ENCODE measurements at places on chromosomes 7 and 10.

- no peak for DNase-seq
Observed at GRCh38 chr10:131270461-131271190, 40.9 kb downstream of the TCERG1L start.

- DNase-seq, result no peak
Observed at GRCh38 chr7:129262324-129262723, 37.5 kb downstream of the AHCYL2 start.

GRCh38 chr10:70827086-70827757 lies 11.5 kb downstream of the SGPL1 start:
- DNase-seq, result no peak

DNA sequence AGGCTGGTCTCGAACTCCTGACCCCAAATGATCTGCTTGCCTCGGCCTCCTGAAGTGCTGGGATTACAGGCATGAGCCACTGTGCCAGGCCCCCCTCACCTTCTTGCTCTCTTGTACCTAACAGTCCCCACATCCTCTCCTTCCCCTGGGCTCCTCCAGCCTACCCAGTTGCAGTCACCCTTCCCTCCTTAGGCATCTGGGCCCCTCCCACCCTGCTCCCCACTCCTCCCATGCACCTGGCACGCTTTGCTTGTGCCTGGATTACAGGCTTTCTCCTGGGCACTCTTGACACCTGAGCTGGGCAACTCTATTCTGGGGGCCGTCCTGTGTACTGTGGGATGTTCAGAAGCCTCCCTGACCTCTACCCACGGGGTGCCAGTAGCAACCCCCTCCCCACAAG lies 3.0 kb downstream of the CLDN15 start:
- no peak for DNase-seq

DNA sequence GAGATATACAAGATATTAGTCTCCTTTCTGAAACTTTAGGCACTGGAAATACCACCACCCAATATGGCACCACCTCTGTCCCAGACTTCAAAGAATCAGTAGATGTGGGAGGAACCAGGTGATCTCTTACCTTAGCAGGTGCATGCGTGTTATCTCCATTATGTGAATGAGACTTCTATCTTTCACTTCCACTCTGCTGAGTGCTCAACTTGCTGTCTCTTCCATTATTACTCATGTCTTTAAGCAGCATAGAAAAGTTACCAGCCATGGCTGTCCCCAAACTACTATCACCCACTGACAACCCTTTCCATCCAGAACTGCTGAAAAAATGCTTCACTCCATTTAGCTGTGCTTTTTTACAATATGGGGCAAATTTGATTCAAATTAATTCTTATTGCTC lies 101.5 kb upstream of the PRSS1 start:
- DNase-seq, result no peak

GRCh38 chr7:120221666-120222065 lies 51.3 kb upstream of the KCND2 start:
- no peak for DNase-seq

- no peak for DNase-seq
Observed at GRCh38 chr7:106053109-106053508, 59.0 kb downstream of the SYPL1 start.

GRCh38 chr7:51038573-51038972 lies 255.9 kb upstream of the GRB10 start:
- no peak for DNase-seq

DNA sequence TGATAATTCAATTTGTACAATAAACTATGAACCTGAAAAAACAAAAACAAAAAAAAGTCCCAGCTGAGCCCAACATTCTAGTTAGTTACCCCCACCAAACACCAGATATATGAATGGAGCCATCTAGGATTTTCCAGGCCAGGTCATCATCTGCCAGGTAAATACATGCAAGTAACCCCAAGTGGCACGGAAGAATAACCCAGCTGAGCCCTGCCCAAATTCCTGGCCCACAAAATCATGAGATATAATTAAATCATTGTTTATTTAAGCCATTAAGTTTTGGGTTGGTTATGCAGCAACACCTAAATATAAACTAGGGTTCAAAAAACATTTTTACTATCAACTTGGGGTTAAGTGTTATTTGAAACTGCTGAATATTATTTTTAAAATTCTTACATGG lies 19.0 kb downstream of the PARD3 start:
- no peak for DNase-seq

GRCh38 chr10:70833601-70834000 lies 17.9 kb downstream of the SGPL1 start:
- DNase-seq, result no peak

- no peak for DNase-seq
Observed at GRCh38 chr7:93165447-93165846, 17.3 kb upstream of the SAMD9L start.

DNA sequence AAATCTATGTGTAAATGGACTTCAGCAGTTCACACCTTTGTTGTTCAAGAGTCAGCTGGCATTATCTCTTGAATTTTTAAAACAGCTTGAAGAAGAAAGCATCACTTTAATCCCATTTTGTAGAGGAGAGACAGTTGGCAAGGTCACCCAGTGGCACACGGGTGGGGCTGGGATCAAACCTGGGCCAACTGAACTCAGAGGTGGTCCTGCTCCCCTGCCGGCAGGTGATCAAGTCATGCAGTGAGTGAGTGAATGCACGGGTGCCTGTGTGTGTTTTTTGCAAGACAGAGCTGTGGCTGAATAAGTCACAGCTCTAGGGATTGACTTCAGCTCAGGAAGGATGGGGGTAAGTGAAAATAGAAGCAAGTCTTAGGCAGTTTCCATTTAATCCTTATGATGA lies 9.5 kb downstream of the GHRHR start:
- DNase-seq, result no peak

DNA sequence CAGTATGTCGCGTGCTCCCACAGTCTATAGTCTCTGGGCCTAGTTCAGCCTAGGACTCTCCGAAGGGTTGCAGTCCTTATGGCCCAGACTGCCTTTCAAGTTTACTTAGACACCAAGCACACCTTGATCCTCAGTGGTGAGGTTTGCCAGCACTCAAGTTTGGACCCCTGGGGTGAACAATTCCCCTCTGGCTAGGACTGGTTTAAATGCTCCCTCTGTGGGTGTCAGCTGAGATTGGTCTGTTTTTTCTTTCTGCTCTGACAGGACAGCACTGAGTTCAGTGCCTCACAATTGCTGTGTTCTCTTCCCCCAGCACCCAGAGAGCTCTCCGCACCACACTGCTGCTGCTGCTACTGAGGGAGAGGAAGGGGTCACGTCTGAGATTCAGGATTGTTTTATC lies 31.9 kb upstream of the AGR3 start:
- DNase-seq, result no peak

DNA sequence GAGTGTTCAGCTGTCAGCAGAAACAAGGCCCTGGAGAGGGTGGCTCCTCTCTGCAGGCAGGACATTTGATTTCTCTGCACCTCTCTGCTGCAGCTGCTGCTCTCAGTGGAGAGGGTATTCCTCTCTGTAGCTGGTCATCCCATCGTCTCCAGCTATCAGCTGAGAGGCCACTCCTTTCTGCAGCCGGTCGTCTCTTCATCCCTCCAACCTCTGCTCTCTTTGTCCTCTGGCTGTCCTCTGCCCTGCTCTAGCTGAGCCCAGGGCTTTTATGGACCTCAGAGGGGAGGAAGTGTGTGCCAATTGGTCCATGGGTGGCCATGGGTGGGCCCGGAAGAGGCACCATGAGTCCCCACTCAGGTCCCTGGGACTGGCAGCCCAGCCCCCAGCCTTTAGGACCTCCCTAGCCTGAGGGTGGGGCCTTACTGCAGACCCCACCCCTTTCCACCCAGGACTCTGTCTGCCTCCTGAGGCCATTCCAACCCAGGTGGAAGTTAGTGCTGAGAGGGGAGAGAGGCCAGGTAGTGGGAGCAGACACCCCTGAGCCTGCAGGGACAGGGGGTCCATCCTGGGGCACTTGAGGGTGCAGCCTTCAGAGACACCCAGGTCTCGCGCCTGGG lies 26.2 kb upstream of the CDCA7L start:
- DNase-seq, result no peak

DNA sequence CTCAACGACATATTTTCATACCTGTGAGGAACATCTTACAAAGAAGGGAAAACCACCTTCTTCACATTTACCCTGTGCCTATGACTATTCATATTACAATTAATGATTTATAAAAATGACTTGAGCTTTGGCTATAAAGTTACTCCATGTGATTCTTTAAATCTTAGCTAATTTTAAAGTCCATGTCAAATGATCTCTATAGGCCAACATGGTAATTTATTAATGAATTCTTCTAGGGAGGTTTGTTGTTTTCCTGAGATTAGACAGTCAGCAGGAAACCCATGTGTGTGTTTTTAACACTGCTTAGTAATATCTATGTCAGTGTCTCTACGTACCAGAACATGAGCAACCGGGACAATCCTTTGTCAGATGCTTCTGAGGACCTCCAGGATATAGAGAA lies 307.3 kb downstream of the IPMK start:
- no peak for DNase-seq

DNA sequence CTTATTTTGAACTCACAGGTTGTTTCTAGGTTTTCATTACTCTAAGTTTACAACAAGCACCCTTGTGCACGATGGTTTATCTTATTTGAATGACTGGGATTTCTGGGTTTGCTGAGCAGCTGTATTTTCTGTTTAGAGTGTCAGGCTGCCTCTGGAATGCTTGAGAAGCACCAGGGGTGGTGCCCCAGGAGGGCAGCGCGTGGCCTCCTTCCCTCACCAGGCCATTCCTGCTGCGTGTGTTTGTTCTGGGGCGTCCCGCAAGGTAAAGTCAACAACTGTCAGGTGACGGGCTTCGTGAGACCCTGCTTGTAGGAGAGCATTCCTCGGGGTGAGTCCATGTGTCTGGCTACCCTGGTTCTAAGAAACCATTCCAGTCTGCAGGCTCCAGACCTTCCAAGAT lies 54.9 kb downstream of the FAM171A1 start:
- DNase-seq, result no peak

GRCh38 chr10:46223064-46223480 lies 63.7 kb upstream of the ANTXRL start:
- DNase-seq, result peak; percentile 42

DNA sequence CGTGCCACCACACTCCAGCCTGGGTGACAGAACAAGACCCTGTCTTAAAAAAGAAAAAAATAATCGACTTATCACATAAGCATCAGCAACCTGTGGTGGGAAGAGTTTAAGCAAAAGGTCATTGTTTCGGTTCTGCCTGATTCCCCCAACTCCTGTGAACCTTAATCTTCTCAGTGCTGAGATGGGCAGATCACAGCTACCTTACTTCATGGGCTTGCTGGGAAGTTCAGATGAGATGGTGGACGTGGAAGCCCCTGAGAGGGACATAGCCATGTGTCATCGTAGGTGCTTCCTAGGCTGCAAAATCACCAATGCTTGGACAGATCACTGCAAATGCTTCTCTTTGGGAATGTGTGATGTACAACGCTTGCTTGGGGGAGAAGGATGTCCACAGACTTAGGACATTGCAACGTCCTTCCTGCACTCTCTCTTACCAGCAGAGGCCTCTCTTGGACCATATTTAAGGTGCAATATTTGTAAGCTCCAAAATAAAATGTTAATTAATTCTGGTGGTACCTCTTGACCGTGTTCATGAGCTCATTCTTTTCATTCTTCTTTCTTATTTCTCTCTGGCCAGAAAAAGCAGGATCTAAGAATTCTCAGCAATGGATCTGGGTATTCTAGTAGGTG lies 8.6 kb downstream of the GJD4 start:
- no peak for DNase-seq

DNA sequence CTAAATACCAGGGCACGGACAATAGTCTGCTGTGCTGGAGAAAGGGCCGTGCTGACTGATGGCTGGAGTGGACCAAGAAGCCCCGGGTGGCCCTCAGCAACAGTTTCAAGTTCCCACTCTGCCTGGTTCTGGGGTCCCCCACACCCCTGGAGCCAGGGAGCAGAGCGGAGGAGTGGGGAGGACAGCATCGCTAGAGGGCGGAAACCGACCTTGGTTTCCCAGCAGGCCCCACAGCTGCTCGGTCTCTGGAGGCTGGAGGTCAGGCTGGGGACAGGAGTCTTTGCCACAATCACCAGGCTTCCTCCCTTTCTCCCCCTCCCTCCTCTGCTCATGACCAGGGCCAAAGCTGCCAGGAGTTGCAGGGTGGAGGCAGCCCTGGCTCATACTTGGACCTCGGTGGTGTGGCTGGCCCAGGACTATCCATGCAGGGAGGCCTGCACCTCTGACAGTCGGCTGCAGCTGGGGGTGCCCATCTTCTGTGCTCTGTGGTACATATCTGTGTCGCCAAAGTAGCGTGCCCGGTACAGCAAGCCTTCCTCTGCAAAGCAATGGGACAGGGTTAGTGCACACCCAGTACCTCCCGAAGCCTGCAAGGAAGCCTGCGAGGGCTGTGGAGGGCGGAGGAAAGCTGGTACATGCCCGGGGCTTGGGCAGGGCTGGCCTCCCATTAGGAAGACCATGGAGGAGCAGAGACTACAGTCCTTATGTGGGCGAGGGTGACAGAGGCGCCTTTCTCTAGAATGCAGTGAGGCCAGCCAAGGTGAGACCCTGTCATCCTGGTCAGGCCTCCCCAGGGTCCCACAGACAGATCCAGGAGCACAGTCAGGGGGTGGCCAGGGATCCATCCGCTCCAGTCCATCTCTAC lies 19.1 kb downstream of the DNAJB12 start:
- DNase-seq, result peak; percentile 61

- DNase-seq, result no peak
Observed at GRCh38 chr7:3494947-3495346, 193.9 kb downstream of the SDK1 start.

- no peak for DNase-seq
Observed at GRCh38 chr10:96513305-96513697, 425 bp downstream of the TLL2 start.

- DNase-seq, result no peak
Observed at GRCh38 chr10:26524161-26524896, 86.2 kb downstream of the APBB1IP start.

- DNase-seq, result no peak
Observed at GRCh38 chr7:15402436-15403136, 159.2 kb downstream of the AGMO start.

DNA sequence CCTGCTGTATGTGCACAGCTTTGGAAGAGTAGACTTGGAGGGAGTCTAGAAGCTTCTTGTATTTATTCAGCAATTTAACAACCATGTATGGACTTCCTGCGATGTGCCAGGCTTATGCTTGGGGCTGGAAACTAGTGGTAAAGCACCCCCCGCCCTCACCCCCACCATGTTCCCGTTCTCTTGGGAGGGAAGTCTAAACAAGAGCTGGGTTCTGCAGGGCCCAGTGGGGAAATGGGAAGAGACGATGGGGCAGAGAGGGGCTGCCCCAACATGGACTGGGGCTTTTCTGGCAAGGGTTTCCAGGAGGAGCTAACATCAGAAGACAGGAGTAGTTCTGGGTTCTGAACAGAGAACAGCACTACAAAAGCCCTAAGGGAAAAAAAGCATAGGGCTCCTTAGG lies 8.0 kb downstream of the RASSF4 start:
- DNase-seq, result no peak

DNA sequence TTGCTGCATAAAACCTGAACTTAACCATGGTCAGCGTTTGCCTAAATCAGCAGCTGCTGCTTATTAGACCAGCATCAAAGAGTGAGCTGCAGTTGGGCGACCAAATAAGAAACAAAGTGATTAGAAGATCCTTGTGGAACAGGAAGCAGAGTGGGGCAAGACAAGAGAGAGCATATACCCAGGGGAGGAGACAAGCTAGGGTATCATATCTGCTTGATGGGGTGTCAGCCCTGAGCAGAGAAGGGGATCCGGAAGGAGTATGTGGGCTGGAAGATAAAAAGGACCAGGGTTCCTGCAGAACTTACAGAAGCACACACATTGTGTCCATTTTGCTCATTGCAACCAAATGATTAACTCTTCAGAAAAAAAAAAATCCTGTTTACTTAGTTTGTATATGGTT lies 213.6 kb downstream of the CELF2 start:
- no peak for DNase-seq

- no peak for DNase-seq
Observed at GRCh38 chr7:118734541-118734940, 510.0 kb downstream of the ANKRD7 start.

GRCh38 chr7:139450851-139451250 lies 32.6 kb downstream of the KLRG2 start:
- no peak for DNase-seq

Data from stimulated activated CD4-positive, alpha-beta T cell treated with anti-CD3 and anti-CD28 coated beads, Interleukin-15, amount 100 ng/mL, for 24 hours (primary cell).